GDM1 (cell line): ENCODE measurements at places on chromosomes 3 and 15.

GRCh38 chr3:79597709-79598108, 170.1 kb downstream of the ROBO1 start:
- no peak for DNase-seq

GRCh38 chr15:43854801-43855200, 28.0 kb downstream of the WDR76 start:
- no peak for DNase-seq

- DNase-seq: no peak
Measured at GRCh38 chr15:33910741-33911140, 57.6 kb upstream of the CHRM5 start.

GRCh38 chr3:58013973-58014649, 5.9 kb downstream of the FLNB start:
- no peak for DNase-seq

DNA sequence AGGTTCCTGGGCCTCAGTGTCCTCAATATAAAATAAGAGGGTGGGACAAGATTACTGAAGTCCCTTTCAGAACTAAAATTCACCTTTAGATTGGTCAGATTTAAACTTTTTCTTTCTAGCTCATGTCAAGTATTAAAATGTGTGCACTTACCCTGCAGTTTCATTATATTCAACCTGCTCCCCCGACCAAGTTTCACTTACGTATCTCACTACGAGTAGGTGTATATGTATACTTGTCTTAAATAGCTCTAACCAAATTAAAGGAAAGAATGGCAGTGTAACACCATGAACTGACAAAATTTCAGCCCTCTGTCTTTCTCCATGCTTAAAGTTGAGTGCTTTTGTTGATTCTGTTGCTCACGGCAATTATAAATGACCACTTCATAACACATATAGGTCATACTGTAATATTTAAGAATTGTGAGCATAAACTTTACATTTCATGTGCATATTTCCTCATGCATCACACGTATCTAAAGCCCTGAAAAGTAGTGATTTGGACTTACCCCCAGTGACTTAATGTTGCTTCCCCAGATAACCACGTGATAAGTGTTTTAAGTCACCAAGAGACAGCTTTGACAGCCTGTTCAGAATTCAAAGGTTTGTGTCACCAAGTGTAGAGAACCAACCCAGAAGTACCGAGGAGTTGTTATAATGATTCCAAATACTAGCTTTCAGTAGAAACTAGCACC, 70.0 kb downstream of the PGPEP1L start:
- no peak for DNase-seq

DNA sequence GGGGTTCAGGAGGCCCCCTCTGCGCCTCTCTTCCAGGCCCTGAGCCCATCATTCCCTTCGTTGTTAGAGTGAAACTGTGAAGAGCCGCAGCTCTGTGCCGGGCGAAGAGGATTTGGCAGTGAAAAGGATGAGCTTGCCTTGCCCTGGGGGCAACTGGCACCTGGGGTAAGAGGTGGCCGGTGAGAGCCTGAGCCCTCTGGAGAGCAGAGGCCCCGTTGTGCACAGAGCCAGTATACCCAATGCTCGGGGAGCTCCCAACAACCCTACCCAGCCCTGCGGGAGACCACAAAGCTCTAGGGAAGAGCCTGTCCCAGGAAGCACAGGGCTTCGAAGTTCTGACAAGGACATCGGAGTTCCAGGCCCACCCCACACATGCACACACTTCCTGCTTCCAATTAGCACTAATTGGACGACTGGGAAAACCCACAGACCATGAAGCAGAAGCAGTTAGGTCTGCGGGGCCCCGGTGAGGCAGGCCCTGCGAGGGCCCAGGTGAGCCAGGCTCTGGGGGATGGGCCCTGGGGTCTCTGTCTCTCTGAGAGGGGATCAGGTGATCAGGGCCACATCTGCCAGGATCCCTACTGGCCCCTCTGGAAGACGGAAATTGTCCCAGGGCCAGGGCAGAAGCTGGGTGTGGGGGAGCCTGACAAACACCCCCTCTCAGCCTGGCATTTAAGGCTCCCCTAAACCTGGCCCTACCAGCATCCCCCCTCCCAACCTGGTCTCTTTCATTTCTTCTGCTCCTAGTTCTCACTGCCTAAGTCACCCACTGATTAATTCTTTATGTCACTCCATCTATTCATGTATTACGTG, 27.9 kb upstream of the SFMBT1 start:
- no peak for DNase-seq

DNA sequence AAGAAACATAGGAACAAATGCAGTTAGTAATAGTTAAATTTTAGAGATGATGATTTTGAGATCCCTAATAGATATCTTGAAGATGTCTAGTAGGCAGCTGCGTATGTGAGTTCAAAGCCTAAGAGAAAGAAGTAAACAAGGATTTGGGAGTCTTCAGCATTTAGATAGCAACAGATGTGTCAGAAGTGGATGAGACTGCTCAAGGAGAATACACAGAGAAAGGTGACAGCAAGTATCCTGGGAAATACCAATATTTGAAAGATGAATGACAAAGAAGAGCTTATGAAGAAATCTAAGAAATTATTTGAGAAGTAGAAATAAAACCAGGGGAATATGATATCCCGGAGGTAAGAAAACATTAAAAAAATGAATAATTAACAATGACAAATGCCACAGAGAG, 130.9 kb downstream of the PCCB start:
- DNase-seq: no peak

GRCh38 chr15:83854321-83854720, 200.4 kb downstream of the ADAMTSL3 start:
- no peak for DNase-seq

GRCh38 chr3:14531856-14532395, 8.2 kb downstream of the GRIP2 start:
- no peak for DNase-seq

DNA sequence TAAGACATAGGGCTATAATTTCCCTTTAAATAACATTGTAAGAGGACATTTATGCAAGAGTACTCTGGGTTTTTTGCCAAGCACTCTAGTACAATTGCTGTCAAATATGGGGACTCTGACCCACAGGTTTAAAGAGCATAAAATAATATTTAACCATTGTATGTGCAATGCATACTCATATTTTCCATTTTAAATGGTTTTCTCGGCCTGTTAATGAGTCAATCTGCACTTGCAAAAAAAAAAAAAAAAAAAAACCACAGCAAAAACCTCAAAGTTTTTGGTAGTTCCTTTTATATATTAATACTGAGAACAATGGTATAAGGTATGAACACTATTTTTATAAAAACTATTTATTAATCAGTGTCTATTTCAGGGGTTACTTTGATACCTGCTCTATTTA, 304.0 kb upstream of the CBLB start:
- no peak for DNase-seq

DNA sequence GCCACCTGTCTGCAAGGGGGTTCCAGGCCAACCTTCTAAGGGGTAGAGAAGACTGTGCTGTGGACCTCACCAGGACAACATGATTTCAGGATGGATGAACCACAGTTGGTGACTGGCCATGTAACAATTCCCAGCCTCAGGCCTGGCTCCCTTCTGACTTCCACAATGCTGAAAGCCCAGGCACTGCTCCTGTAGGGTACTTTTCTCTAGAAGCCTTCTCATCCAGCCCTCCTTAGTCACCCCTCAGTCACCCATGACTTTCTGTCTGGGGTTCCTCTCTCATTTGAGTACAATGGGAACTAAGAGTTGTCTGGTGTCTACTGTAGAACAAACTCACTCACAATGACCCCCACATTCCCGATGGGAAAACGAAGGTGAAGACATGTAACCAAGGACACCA, 8.6 kb downstream of the ALS2CL start:
- DNase-seq: no peak

GRCh38 chr15:67833710-67834511, 5.9 kb downstream of the RNU6-1 start:
- DNase-seq: no peak

- no peak for DNase-seq
Measured at GRCh38 chr15:98126326-98127085, 166.0 kb downstream of the ARRDC4 start.

DNA sequence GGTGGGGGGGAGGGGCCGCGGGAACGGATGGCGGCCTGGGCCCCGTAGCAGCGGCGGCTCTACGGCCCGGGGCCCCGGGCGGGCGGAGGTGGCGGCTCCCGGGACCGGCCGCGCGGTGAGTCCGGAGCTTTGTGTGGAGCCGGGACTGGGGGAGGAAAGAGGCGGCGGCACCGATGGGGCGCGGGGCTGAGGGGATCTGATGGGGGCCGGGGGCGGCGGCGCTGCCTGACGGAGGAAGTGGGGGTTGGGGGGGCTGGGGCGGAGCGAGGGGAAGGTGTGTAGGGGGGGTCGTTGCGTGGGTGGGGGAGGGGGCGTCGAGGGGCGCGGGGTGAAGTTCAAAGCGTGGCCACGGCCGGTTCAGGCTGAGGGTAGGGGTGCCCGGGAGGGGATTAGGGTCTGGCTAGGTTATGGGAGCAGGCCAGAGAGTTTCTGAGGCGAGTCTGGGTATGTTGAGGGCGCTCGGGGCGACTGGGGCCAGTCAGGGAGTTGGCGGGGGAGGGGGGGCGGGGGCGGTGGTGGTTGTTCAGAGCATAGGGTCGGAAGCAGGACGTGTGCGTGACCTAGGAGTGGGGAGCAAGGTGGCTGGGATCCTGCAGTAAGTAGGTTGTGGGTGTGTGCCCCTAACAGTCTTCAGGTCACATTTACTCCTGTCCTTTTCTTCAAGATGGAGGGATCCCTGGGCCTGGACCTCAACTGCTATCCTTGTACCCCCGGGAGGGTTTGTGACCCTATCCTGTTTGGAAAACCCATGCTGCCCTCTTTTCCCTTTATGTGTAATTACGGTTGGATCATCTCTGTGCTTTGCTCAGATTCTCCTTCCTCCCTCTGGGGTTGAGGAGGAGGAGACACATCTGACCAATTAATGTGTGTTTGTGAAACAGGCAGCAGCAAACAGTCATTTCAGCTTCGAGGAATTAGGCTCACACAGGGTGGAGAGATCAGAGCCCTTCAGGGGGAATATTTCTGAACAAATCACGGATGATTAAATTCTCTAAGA, 644 bp downstream of the ZNF609 start:
- DNase-seq: no peak

- DNase-seq: no peak
Measured at GRCh38 chr15:31278061-31278445, 48.6 kb upstream of the KLF13 start.

- no peak for DNase-seq
Measured at GRCh38 chr3:52879581-52879980, 17.8 kb downstream of the STIMATE start.

- DNase-seq: no peak
Measured at GRCh38 chr3:104198131-104198530, 1168.6 kb upstream of the ALCAM start.

DNA sequence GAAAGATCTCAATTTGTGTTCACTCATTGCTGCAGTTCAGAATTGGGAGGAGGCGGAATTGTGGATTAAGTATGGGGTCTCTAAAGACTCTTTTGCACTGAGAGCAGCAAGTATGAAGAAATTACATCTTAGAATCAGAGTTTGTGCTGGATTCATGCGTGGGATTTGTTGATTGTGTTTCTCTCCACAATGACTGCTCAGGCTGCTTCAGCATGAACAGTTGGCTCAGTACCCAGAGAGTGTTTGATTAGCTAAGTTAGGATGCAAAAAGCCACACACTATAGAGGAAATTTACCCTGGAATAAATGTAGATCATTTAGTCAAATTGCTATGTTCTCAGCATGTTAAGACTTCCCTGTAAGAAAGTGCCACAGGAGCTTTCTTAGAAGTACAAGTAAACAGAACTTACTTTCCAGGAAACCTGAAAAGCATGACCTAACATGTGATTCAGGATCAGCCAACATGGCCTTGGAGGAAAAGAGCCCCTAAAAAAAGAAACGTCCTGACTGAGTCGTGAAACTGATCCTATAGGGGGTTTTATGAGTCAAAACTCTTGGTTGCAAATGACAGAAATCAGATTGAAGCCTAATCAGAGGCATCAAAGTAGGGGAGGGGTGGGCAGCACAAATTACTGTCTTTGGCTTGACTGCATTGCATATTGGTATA, 32.6 kb downstream of the HHLA2 start:
- DNase-seq: no peak

GRCh38 chr15:59524331-59524731, 86.3 kb downstream of the FAM81A start:
- no peak for DNase-seq

DNA sequence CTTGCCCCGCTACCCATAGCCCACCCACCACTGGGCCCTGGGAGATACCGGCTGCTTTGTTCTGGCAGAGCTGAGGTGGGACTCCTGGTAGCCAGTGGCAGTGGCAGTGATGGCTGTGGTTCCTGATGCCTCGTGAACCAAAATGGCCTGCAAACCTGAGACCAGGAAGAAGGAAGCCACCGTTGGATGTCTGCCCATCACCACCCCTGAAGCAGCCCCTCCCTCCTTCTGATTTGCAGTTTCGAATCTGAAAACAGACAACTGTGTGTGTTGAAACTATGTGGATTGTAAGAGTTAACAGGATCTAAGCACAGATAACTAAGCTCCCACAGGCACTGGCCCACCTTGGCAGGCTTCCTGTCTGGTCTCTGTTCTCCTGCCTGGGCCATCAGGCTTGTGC, 66.6 kb downstream of the NUP210 start:
- DNase-seq: no peak

DNA sequence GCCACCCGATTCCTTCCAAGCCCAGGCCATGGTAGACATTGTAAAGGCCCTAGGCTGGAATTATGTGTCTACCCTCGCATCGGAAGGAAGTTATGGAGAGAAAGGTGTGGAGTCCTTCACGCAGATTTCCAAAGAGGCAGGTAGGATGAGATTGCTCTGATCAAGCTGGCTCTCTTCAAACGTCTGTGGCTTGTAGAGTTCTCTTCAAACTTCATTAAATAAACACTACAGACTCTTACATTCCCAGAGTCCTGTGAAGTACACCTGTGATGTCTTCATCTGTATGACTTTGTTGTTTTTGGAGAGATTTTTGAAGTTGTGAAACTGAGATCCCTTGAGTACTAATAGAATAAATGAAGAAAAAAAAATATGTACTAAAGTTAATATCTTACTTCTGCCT, 285.6 kb downstream of the GRM7 start:
- DNase-seq: no peak

DNA sequence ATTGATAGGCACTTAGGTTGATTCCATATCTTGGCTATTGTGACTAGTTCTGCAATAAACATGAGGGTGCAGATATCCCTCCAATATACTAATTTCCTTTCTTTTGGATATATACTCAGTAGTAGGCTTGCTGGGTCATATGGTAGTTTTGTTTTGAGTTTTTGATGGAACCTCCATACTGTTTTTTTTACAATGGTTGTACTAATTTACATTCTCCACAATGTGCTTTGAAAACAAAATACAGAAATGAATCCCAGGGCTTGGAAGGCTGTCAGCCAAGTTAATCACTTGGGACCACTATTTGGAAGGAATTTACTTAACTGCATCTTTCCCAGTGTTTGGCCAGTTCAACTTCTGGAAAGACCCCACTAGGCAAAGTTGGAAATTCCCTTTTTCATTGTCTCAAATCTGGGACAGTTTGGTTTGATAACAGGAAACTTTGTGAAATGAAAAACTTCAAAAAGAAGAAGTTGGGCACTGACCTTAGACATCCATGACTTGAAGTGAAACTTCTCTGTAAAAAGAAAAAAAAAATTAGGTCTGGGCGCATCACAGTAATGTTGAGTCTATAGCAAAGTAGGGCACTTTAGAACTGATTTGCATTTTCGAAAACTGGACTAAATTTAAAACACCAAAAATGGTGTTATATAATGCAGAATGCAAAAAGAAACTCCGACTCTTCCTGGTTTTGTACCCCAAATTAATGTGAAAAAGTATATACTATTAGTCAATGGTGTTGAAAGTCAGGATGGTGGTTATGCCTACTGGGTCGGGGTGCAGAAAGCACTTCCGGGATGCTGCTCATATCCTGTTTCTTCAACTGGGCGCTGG, 6.0 kb downstream of the CTSH start:
- DNase-seq: no peak
